ENCODE measurements at places on chromosomes 16 and 17.

GRCh38 chr17:7627250-7628121, at the start of gene SAT2:
TSS of gene SAT2 (minus strand) at chr17:7627821. CDS start at chr17:7627635, 186 bp downstream.
- DNase-seq: peak; percentile 95

DNA sequence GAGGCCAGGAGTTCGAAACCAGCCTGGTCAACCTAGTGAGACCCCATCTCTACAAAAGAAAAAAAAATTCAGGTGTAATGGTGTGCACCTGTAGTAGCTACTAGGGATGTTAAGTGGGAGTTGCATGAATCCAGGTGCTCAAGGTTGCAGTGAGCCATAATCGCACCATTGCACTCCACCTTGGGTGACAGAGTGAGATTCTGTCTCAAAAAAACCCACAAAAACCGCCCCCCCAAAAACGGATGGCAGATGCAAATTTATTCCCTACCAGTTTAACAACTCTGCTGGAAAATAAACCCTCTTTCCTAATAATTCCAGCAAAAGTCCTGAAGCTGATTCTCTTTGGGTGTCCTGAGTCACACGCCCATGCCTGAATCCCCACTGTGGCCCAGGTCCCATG, 140.3 kb downstream of the PRKCB start:
- no peak for DNase-seq

DNA sequence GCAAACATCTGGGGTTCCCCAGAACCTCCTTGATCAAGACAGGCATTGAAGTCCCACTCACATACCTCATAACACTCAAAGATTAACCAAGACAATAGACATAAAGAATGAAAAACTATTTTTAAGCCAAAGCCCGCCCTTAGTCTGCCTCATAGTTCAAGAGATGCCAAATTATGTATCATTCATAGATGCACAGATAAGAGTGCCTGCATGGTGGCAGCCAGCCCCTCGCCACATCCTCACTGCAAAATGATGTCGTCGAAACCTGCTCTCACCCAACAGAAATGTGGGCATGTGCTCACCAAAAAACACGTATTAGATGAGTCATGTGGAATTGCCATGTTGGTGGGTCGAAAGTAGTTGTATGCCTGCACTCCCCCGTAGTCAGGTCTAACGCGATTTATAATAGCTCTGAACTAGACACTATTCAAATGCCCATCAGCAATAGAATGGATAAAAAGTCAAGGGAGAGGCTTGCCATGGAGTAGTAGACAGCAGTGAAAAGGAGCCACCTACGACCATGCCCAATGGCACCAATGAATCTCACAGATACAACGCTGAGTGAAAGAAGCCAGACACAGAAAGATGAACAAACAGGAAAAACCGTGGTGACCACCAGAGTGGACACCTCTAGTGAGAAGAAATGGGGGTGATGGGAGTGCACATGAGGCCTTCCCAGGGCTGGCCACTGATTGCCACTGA, 64.8 kb downstream of the C16orf95 start:
- DNase-seq: no peak

GRCh38 chr16:25151996-25152395, 40.5 kb downstream of the LCMT1 start:
- DNase-seq: no peak

Data from HepG2 (cell line).